Gastroesophageal sphincter (tissue), 4 donors: ENCODE measurements at places on chromosomes 6 and 20.

- no peak for ATAC-seq
Observed at GRCh38 chr6:26296857-26297648, 67.9 kb upstream of the BTN3A2 start.

DNA sequence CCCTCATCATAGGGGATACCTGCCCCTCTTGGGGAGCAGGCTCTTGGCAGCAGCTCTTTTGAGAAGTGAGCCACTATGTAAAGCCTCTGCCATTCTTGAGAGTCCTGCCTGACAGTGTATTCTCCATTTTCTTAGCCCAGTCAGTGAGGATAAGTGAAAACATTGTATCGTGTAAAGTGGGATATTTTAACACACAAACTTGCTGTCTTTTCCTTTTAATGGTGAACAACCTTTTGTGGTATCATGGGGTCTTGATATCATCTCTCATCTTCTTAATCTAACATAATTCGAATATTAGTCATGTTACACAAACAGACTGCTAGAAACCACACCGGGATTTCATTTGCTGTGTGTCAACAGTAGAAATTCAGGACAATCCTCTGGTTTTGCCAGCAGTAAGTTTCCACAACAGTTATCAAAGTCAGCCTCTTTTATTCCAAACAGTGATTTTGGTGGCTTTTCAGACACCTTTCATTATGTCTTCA is 136.2 kb downstream of the HIVEP1 start:
- ATAC-seq, result no peak

DNA sequence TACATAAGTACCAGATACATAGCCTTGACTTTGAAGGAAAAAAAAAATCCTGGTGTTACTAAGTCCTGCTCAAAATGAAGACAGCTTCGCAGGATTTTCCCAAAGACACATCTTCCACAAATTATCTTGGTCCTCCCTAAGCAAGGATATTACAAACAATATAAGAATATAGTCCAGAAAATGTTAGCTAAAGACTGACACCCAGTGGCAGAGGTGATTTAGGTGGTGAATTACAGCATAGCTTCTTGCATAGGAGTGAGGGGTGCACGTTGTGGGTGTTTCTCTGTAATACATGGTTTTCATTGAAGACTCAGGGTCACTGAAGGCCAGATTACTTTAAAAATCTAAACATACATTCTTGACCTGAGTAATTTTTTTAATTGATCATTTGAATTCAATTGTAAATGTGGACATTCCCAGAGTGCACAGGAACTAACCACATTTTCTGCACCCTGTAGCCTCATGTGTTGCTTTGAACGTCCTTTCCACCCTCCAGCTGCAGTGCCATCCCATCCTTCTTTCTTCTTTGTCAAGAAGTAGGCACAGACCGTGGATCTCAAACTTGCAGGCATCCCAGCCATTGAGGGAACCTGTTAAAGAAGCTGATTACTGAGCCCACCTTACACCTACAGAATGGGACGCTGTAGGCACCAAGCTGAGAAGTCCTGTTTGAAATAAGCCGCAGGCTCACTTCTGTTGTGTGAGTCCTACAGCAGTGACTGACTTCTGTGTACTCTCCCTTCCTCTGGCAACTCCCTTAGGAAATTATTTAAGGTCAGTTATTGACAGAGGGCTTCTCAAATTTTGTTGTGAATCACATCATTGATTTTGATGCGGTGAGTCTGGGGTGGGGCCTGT is 102.6 kb downstream of the PERP start:
- ATAC-seq, result no peak

DNA sequence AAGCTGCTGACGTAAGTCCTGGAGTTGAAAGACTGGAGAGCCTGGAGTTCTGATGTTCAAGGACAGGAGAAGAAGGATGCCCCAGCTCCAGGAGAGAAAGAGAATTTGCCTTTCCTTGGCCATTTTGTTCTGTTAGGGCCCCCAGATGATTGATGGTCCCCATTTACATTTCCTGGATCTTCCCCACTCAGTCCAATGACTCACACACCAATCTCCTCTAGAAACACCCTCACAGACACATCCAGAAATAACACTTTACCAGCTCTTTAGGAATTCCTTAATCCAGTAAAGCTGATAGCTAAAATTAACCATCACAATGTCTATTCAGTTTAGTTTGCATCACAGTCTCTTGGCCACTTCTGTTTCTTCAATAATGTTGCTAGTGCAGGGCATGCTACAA is 260.2 kb upstream of the IRAK1BP1 start:
- ATAC-seq, result no peak

GRCh38 chr6:63066055-63066704 is 145.1 kb upstream of the FKBP1C start:
- no peak for ATAC-seq

- no peak for ATAC-seq
Observed at GRCh38 chr20:9374072-9374471, 140.3 kb upstream of the LAMP5 start.
